Gastrocnemius medialis (tissue), 4 donors: ENCODE measurements at places on chromosomes 2 and 18. TPM values are rescaled to one million over a fixed set of nuclear protein-coding genes. Genes with fewer than 3 reads are reported as not detected.

DNA sequence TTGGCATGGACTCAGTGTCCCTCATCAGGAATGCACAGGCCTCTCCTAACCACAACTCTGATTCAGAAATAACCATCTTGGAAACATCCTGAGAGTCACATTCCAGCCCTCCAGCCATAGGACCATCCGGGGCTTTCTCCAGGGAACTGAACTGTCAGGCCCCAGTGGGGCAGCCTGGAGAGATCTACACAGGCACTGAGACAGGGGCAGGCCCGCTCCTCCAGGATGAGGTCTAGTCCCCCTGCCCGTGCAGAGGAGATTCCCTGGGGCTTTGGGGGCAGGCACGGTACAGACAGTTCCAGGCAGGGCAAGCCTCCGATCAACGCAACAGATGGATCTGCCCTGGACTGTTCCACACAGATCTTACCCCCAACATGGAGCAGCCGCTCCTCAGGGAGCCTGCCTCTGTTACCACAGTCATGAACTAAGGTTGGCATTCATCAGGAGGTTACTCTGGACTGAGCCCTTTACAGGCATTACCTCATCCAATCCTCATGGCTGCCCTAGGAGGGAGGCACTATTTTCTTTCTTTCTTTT, 12.0 kb downstream of the KCNK3 start:
- no peak for DNase-seq

UBE2E3 gene
- 87.2 TPM for total RNA-seq

DNA sequence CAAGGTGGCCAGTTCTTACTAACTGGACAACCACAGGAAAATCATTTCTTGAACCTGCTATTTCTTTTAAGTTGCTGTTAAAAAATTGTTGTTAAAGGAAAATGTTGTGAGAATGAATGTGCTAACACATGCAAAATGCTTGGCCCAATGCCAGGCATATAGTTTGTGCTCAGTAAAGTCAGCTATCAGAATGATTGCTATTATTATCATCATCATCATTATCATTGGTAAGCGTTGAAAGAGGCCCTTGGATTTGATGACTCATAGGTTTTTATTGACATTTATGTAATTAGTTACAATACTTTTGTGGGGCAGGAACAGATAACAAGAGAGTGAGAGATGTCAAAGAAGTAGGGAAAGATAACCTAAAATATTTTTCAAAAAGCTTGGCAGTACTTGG, 394.2 kb upstream of the ZEB2 start:
- DNase-seq = no peak

DNA sequence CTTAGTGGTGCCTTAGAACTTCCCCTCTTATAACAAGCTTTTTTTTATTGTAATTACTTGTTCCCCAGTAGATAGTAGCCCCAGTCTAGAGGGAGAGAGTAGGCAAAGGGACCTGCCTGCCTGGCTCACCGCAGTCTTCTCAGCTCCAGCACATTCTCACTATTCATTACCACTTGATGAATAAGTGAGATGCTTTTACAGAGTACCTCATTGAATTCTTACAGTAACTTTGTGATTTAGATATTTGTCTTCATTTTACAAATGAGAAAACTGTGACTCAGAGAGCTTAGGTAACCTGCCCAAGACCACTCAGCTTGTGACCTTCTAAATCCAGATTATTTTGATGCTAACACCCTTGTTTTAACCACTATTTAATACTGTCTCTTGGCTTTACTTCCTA, 77.8 kb downstream of the CHRNA1 start:
- no peak for DNase-seq

AGAP1 gene
- total RNA-seq = 26.8 TPM

DNA sequence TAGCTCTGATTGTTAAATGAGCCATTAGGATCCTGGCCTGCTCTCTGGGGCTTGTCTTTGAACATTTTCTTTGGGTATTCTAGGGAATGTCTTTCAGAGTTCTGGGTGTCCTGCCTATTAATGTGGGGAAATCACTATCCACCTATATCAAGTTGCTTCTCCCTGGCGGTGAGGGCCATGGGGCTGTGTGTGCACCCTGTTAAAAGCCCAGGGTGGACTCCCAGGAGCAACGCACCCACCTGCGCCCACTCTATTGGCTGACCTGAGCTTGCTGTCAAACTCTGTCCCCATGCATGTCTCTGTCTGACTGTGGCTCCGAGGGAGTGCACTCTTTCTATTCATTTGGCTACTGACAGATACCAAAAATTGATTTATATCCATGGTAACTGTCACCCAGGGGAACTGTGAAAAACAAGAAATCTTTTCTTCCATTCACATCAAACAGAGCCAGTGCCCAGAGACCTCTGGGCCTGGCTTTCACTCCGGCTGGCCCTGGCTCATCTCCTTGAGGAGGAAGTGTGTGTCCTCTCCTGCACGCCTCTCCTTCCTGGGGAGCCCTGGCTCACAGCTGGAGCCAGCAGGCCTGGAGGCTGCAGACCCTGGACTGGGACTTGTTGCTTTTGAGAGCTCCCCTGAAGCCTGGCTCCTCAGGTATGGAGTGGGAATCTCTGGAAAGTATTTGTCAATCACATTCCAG, 10.5 kb upstream of the TOGARAM2 start:
- DNase-seq = no peak
